ENCODE measurements at places on chromosomes 16 and 17. TPM values are rescaled to one million over a fixed set of nuclear protein-coding genes. Genes with fewer than 3 reads are reported as not detected.

DNA sequence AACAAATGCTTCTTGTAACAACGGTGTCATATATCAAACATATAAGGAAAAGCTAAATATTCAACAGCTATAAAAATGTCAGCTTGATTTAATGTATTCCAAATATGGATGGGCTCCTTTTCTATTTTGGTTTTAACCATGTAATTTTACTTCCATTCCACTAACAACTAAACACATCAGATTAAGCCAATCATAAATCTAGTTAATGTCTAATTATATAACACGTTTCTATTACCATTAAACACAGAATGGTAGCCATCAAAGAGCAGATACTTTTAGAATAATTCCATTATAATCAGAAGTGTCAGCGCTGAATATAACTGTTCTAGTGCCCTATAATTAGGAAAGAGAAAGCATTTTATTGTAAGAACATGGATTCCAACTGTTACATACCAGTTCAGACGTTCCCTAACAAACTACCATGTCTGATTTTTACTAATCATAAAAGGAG is 10.0 kb downstream of the CMC2 start:
- H3K27me3 ChIP-seq: no peaks in the 10 kb centered on the region
- H3K4me3 ChIP-seq: no peak overlapping the region
- H3K27ac ChIP-seq: no peak overlapping the region
- peaks cover 17% of the 10 kb centered on the region for H3K4me1 ChIP-seq

DNA sequence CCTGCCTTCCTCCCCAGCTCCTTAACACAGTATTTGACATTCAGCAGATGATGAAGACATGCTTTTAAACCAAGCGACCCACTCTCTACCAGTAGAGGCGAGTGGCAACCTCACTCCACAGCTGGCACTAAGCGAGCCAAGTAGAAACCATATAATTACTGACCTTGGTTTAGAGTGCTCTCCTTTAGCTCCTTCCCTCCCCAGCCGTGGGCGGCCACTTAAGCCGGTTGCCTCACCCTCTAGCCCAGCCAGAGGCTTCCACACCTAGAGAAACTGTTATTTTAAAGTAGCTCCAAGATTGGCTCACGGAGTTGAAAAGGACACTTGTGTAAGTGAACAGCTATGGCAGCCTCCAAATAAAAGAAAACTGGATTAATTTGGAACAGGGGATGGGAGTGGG is 109.1 kb upstream of the CRHR1 start:
- no peaks in the 10 kb centered on the region for H3K27me3 ChIP-seq
- no peak overlapping the region for H3K4me3 ChIP-seq
- DNase-seq: no peak
- H3K36me3 ChIP-seq: no peaks in the 10 kb centered on the region
- H3K27ac ChIP-seq: no peak overlapping the region

- H3K36me3 ChIP-seq: peaks cover 31% of the 10 kb centered on the region
- DNase-seq: no peak
- H3K4me3 ChIP-seq: no peak overlapping the region
- no peak overlapping the region for H3K27ac ChIP-seq
Observed at GRCh38 chr16:4488499-4488967, 12.3 kb downstream of the HMOX2 start.

- no peaks in the 10 kb centered on the region for H3K27me3 ChIP-seq
- DNase-seq: no peak
- H3K4me1 ChIP-seq: no peaks in the 10 kb centered on the region
- no peak overlapping the region for H3K4me3 ChIP-seq
- no peak overlapping the region for H3K27ac ChIP-seq
Observed at GRCh38 chr16:60091529-60091928, 1357.4 kb upstream of the GOT2 start.

CIITA gene
- total RNA-seq: 3.4 TPM

HS3ST3B1 gene
- total RNA-seq: 0.78 TPM
